ENCODE measurements at places on chromosomes 3 and 15. TPM values are rescaled to one million over a fixed set of nuclear protein-coding genes. Genes with fewer than 3 reads are reported as not detected.

GRCh38 chr3:152511904-152512303, 243.2 kb downstream of the MBNL1 start:
- H3K36me3 ChIP-seq: no peaks in the 10 kb centered on the region
- DNase-seq: no peak
- no peaks in the 10 kb centered on the region for H3K27me3 ChIP-seq
- H3K4me1 ChIP-seq: no peaks in the 10 kb centered on the region
- H3K27ac ChIP-seq: no peak overlapping the region

Gene KLHDC8B
- total RNA-seq: 13.5 TPM

- no peaks in the 10 kb centered on the region for H3K27me3 ChIP-seq
- H3K36me3 ChIP-seq: no peaks in the 10 kb centered on the region
- H3K27ac ChIP-seq: no peak overlapping the region
- no peak for DNase-seq
- no peaks in the 10 kb centered on the region for H3K4me1 ChIP-seq
Observed at GRCh38 chr15:70530906-70531305, 232.5 kb downstream of the UACA start.

GRCh38 chr15:59835776-59836175, 146.7 kb upstream of the BNIP2 start:
- H3K4me1 ChIP-seq: no peaks in the 10 kb centered on the region
- H3K4me3 ChIP-seq: no peak overlapping the region
- no peaks in the 10 kb centered on the region for H3K27me3 ChIP-seq
- DNase-seq: no peak
- H3K27ac ChIP-seq: no peak overlapping the region

Gene SNX1
- 52.8 TPM for total RNA-seq

Measured in H9 (cell line).